ENCODE measurements at places on chromosomes 3 and 15.
A peak's percentile ranks its signal among the peaks of the same experiment; 100 is the strongest.

- DNase-seq, result no peak
Measured at GRCh38 chr15:87746333-87746732, 510.2 kb downstream of the NTRK3 start.

- DNase-seq, result no peak
Measured at GRCh38 chr3:186166036-186166435, 57.1 kb upstream of the ETV5 start.

DNA sequence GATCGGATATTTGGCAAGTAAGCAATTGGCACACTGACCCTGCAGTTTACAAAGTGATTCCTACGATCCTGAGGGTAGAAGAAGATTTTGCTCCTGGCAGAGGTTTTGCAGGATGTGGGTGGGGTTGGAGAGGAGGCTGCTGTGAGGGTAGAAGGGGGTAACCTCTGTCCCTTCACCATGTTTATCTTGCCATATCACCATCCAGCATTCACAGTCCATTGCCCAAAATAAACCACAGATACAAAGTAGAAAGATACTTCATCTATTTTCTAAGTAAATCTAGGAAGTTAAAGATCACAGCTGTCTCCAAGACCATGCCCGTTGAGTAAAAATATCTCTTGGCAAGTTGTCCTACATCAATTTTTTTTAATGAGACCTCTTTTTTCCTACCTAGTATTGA lies 51.6 kb downstream of the LIPC start:
- no peak for DNase-seq

- no peak for DNase-seq
Measured at GRCh38 chr15:43930556-43930955, 103.8 kb downstream of the WDR76 start.

DNA sequence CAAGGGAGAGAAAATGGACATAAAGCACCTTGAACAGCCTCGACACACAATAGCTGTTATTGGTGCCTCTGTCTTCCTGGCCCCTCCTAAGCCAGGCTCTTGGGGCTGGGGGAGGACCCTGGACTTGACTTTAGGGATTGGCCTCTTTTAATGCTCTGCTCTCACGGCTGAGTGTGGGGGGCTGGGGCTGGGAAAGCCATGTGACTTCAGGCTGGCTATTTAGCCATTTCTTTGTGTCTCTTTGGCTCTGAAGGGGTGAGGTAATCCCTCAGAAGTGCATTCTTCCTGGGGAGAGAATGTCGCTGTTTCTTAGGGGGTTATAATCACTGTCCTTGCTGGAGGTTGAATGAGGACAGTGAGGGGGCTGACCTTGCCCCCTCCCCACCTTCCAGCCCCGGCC lies 26.2 kb downstream of the MAGEF1 start:
- no peak for DNase-seq

DNA sequence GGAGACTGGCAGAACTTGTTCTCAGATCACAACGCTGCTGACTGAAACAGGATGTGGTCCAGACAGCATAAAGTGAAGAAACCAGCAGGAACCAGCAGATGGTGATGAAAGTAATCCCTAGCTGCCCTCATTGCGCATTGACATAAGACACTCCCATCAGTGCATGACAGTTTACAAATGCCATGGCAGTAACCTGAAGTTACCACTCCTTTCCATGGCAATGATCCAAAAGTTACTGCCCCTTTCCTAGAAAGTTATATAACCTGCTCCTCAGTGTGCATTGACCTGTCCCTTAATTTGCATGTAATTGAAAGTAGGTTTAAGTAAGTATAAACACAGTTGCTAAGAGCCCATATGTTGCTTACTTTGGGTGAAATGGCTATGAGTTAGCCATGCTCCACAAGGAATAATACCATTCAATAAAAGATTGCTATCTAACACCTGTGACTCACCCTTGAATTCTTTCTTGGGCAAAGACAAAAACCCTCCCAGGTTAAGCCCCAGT lies 149.1 kb upstream of the CD96 start:
- peak; percentile 65 for DNase-seq

- DNase-seq, result no peak
Measured at GRCh38 chr3:65924762-65925161, 114.0 kb downstream of the MAGI1 start.

- no peak for DNase-seq
Measured at GRCh38 chr3:83514130-83514914, 1444.5 kb upstream of the CADM2 start.

- DNase-seq, result no peak
Measured at GRCh38 chr3:186432189-186432588, 70.2 kb upstream of the DGKG start.

- DNase-seq, result no peak
Measured at GRCh38 chr15:66306381-66306780, 13.0 kb downstream of the DIS3L start.

- no peak for DNase-seq
Measured at GRCh38 chr15:50880651-50881114, 27.8 kb upstream of the AP4E1 start.

GRCh38 chr3:64163755-64164148 lies 61.5 kb downstream of the PRICKLE2 start:
- no peak for DNase-seq

- no peak for DNase-seq
Measured at GRCh38 chr3:52555056-52555455, 18.7 kb downstream of the UQCC5 start.

DNA sequence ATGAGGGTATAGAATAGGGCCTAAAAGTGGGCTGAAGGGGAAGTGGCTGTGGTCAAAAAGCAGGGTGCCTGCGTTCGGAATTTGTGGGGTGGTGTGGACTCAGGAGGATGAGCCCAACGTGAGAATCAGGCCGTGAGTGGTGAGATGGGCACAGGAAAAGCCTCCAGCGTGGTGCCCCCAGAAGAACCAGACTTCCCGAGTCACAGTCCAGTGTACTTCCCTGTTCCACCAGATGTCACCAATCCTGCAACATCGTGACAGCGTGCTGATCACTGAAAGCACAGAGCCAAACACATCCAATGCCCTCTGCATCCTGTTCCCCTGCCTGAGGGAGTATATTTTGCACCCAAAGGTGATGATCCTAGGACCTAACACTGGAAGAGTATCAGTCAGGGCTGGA lies 20.8 kb upstream of the ACAN start:
- no peak for DNase-seq

GRCh38 chr3:52247409-52248164 lies 2.0 kb downstream of the PPM1M start:
- no peak for DNase-seq

DNA sequence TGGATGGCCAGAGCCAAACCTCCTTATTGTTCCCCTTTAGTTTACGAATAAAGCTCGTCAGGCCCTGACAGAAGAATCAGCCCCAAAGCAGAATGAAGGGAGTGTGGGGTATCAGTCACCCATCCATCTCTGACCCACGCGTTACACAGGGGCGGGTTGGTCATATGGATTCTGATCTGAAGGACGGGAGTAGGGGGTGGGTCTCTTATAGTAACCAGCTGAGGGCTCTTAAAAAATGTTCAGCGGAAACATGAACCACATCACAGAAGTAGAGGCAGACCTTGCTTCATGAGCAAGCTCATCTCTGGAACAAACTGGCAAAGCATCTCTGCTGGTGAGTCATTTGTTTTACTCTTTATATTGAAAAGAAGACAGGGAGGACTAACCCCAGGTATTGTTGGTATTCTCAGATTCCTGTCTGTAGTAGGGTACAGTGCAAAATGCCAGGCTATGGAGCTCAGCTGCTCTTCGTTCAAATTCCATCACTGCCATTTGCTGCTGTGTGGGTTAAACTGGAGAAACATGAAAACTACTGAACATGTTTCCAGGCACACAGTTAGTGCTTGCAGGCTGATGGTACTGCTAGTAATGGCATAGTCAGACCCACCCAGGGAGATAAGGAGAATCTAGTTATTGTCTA lies at the start of gene CXCR6:
Gene CXCR6, plus strand, starts transcription at position 258 of the 640 bp plus-strand sequence. CDS start 3,018 bp downstream, outside the sequence.
- peak; percentile 59 for DNase-seq

- no peak for DNase-seq
Measured at GRCh38 chr15:57251941-57252340, 124.4 kb upstream of the CGNL1 start.

DNA sequence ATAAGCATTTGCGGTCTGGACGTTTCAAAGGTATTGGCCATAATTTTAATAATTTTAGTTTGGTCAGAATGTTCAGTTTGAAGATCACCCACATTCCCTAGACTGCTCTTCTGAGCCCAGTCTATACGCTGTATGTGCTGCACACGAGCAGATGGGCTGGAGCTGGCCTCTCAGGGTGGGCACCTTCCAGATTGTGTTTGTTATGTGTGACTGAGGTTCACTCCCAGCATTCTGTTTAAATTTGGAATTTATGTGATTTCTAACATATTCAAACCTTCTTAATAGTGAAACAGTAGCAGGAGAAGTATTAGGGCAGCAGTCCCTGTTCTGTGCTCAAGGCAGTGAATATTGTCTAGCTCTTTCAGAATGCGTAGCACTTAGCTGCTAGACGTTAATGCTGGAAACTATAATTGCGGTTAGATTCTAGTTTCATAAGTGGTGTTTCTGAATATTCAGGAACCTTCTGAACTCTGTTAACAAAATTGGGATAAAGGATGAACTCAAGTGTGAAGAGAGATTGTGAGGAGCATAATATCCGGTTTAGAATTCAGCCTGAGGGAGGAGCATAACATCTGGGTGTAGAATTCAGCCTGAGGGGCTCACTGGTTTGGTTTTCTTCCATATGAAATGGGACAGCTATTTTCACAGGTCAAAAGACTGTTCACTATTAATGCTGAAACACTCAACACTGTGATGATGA lies 68.6 kb upstream of the RPL35A start:
- DNase-seq, result no peak

DNA sequence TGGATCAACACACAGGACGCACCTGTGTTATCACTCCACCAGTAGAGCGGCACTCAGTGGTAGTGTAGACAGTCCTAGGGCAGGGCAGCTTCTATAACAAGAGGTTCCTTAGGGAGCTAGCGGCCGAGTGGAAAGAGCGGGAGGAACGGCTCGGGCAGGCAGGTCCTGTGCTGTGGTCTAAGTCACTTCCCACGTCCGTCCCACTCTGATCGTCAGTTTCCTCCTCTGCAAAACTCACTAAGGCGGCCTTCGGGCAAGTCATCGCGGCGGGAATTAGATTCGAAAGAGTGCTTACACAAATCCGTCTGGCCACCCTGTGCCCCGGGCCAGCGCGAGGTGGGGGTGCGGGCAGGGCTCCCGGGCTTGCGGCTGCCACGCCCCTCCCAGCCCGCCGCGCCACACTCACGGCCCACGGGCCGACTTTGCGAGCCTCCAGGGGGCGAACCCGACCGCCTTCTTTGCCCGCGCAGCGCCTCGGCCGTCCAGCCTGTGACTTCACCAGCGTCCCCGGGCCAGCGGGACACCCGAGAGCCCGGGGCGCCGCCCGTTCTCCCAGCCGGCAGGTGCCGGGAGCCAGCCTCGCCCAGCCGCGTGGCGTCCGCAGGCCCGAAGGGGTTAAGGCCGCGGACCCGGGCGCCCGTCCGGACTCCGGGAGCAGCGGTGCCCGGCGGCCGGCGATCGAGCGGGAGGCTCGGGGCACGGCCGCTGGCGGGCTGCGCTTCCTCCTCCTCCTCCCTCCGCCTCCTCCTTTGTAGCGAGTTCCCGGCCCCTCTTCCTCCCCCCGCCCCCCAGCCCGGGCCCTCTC lies 416 bp upstream of the CORO2B start:
- no peak for DNase-seq

DNA sequence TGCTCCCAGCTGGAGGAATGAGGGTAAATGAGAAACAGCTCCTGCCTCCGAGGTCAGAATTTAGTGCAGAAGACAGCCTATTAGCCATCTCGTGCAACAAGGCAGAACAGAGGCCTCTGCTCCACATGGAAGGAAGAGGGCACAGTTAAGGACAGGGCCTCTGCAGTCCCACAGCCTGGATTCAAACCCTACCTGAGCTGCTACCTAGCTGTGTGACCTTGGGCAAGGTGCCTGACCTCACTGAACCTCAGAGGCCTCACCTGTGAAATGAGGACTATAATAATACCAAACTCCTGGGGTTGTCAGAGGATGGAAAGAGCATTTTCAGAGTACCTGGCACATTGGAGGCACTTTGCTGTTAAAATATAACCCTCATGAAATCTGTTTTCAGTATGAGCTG lies 285.7 kb upstream of the CTNNB1 start:
- no peak for DNase-seq

- DNase-seq, result no peak
Measured at GRCh38 chr3:141020143-141020830, 30.9 kb upstream of the SPSB4 start.

DNA sequence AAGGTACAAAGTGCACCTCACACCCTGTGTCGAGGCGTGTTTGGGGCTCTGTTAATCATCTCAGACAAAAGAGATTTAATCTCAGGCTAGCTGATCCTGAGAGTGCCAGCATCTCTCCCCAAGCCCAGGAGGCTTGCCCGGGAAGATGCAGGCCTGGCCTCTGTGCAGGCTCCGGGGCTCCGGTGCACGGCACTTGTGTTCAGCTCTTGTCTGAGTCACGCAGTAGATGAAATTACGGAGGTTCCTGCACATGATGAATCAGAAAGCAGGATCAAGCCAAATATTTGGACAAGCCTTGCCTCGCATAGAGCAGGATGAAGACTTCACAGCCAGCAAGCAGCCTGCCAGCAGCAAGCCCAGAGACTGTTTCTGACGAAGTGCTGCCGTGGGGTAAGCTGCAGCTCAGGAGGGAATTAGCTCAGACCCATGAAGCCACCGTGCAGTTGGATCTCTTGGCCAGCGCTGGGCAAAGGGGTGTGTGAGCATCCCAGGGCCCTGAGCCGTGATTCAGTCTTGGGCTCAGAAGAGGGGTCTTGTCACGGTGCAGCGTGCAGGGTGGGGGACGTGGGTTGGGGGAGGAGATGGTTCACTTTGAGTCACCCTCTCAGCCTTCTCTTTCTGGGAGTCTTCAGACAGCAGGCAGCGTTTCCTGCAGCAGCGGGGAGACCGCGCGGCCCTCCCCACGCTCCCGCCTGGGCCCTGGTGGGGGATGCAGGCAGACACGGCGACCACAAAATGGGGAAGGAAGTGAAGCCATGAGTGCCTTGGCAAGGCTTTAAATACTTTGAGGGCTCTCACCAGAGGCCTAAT lies 89.2 kb upstream of the MEF2A start:
- peak; percentile 16 for DNase-seq

- DNase-seq, result no peak
Measured at GRCh38 chr15:86849136-86849535, 769.5 kb downstream of the AGBL1 start.

- DNase-seq, result no peak
Measured at GRCh38 chr3:155190691-155191090, 102.8 kb downstream of the STRIT1 start.

GRCh38 chr3:124751501-124751900 lies 21.2 kb downstream of the UMPS start:
- no peak for DNase-seq

DNA sequence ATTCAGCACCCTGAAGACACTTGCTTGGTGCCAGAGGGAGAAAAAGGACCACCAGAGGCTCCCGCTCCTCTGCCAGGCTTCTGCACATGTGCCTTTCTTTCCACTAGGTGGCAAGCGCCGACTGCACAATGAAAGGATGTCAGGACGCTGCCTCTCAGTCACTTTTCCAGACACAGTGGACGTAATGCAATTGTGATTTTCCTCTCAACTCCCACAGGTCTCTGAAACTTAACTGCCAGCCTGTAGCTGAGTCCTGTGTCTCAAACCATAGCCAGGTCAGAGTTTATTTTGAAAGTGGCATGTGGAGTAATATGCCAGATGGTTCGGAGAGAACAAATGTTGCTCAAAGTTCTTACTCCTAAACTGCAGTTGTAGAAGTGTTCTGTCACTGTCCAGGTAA lies 162.9 kb downstream of the ITPR1 start:
- no peak for DNase-seq

GRCh38 chr15:71452893-71453292 lies 337.6 kb downstream of the THSD4 start:
- no peak for DNase-seq

All from CD4-positive, alpha-beta T cell treated with Interleukin-12 subunit alpha and Interleukin-12 subunit beta, for 1 hour (primary cell).